ENCODE measurements at places on chromosomes 12 and 14. TPM values are rescaled to one million over a fixed set of nuclear protein-coding genes. Genes with fewer than 3 reads are reported as not detected.

- DNase-seq, result peak; percentile 82
Observed at GRCh38 chr12:10153271-10154144, 18.4 kb downstream of the OLR1 start.

DNA sequence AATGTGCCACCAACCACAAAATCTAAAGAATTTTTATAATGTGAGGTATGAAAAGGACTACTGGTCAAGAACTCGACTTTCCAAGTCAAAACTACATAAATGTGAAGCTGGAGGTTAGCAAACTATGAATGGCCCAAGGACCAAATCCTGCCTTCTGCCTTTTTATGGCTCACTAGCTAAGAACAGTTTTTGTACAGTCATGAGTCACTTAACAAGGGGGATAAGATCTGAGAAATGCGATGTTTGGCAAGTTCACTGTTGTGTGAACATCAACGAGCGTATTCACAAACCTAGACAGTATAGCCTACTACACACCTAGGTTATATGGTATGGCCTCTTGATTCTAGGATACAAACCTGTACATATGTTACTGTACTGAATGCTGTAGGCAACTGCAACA is 28.2 kb downstream of the FERMT2 start:
- DNase-seq, result no peak

DNA sequence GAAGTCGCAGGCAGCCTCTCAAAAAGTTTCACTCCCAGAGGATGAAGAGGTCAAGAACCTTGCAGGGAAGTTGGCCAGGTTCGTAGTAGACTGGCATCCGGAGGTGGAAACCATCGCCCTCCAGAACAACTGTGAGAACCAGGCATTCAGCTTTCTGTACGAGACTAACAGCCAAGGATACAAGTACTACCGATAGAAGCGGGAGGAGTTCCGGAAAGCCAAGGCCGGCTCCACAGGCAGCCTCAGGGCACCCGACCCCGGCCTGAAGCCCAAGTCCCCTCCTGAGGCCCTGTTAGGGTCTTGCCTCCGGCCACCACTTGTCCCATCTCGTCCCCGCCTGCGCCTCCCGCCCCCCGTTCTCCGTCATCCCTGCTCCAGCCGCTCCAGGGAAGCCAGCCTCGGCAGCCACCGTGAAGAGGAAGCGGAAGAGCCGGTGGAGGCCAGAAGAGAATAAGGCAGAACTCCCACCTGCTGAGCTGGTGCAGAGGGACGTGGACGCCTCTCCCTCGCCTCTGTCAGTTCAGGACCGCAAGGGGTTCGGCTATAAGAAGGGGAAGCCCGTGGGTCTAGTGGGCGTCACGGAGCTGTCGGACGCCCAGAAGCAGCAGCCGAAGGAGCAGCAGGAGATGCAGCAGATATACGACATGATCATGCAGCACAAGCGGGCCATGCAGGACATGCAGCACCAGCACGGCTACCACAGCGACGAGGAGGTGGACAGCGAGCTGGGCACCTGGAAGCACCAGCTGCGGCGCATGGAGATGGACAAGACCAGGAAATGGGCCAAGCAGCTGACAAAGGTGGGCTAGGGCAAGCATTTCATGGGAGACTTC is 366.8 kb upstream of the ATXN7L3B start:
- DNase-seq, result no peak

GRCh38 chr14:100303179-100303578 is 3.1 kb downstream of the SLC25A29 start:
- DNase-seq, result no peak

CTSG gene
- 0.73 TPM for polyA plus RNA-seq

CDC42BPB gene
- polyA plus RNA-seq, result 62.4 TPM

Measured in muscle of arm (tissue), 14 donors.